ENCODE measurements at places on chromosomes 12 and 14.

DNA sequence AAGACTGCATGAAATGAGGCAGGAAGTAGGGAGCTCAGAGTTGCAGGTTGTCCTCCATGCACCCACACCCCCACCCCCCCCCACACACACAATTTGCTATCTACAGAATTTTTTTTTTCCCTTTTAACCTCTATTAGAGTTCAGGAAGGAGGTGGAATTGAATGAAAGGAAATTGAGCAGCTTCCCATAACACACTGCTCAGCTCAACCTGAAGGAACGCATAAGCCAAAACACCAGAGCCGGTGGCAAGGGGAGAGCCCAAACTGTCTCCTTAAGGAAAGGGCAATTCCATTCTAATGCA, 74.1 kb downstream of the NUAK1 start:
- peaks cover 3% of the 10 kb centered on the region for H3K27me3 ChIP-seq
- H3K4me1 ChIP-seq: no peaks in the 10 kb centered on the region
- no peak overlapping the region for H3K4me3 ChIP-seq
- no peaks in the 10 kb centered on the region for H3K36me3 ChIP-seq
- DNase-seq: no peak

DNA sequence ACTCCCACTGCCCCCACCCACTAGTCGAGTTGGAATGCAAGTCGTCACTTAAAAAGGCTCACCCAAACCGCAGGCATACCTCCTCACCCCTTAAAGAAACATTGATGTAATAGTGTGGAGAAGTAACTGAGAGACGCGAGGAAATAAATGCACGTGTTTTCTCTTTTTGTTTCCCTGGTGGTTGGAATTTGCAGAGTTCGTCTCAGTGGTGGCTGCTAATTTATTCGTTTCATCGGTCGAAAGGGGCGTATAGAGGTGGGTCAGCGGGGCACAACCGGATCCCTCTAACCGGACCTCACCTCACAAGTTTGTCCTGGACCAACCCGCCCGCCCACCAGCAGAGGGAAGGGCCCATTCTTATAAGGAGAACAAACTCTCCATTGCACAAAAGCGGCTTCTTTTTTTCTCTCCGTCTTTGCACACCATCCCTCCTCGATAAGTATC, 5.0 kb upstream of the NPAS3 start:
- peaks cover 60% of the 10 kb centered on the region for H3K27me3 ChIP-seq
- peaks cover 4% of the 10 kb centered on the region for H3K4me1 ChIP-seq
- peak overlapping the region; percentile 39 for H3K4me3 ChIP-seq
- no peak overlapping the region for H3K27ac ChIP-seq
- no peak for DNase-seq
- peaks cover 3% of the 10 kb centered on the region for H3K36me3 ChIP-seq

- no peaks in the 10 kb centered on the region for H3K27me3 ChIP-seq
- DNase-seq: no peak
- H3K4me1 ChIP-seq: no peaks in the 10 kb centered on the region
- H3K36me3 ChIP-seq: no peaks in the 10 kb centered on the region
- no peak overlapping the region for H3K27ac ChIP-seq
Observed at GRCh38 chr12:129687731-129688130, 216.1 kb downstream of the TMEM132D start.

DNA sequence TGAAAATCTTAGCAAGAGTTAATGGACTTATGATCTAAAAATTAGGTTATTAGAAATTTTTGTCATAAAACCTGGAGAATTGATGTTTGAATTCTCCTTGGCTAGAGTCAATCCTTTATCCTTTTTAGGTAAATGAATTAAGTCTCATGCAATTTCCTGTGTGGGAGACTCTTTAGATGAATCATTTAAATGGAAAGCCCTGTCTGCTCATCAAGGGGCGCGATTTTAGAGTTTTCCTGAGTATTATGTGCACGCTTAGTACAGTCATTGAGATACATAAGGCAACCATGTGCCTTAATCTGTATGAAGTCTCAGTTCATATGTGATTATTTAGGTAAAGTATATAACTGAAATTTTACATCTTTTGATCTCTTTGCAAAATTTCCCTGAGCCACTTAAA, 974.7 kb downstream of the NRXN3 start:
- H3K36me3 ChIP-seq: no peaks in the 10 kb centered on the region
- no peak overlapping the region for H3K27ac ChIP-seq
- no peak for DNase-seq
- H3K27me3 ChIP-seq: no peaks in the 10 kb centered on the region
- H3K4me3 ChIP-seq: no peak overlapping the region

- H3K36me3 ChIP-seq: no peaks in the 10 kb centered on the region
- no peaks in the 10 kb centered on the region for H3K4me1 ChIP-seq
- DNase-seq: no peak
- H3K4me3 ChIP-seq: no peak overlapping the region
- H3K27me3 ChIP-seq: peaks cover 4% of the 10 kb centered on the region
Observed at GRCh38 chr12:63294327-63294632, 143.3 kb upstream of the AVPR1A start.

DNA sequence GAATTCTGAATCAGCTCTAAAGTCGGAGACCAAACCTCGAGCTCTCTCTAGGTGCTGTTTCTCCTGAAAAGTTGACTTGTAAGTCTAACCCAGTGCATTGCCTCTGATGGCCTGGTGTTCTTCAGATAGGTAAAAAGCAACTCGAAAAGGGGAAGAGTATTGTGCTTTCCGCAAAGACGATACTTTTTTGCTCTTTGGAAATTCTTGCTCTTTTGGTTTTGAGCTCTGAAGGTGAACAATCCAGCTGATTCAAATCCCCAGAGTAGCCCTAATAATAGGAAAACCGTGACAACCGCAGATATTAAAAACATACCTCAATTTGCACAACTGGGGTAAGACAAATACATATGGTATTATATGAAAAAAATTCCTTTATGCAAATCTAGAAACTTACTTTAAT, 447.4 kb downstream of the RAD51B start:
- no peak overlapping the region for H3K27ac ChIP-seq
- H3K4me3 ChIP-seq: no peak overlapping the region
- DNase-seq: no peak
- no peaks in the 10 kb centered on the region for H3K36me3 ChIP-seq
- H3K4me1 ChIP-seq: peaks cover 23% of the 10 kb centered on the region
